ENCODE measurements at places on chromosomes 12 and 14.

DNA sequence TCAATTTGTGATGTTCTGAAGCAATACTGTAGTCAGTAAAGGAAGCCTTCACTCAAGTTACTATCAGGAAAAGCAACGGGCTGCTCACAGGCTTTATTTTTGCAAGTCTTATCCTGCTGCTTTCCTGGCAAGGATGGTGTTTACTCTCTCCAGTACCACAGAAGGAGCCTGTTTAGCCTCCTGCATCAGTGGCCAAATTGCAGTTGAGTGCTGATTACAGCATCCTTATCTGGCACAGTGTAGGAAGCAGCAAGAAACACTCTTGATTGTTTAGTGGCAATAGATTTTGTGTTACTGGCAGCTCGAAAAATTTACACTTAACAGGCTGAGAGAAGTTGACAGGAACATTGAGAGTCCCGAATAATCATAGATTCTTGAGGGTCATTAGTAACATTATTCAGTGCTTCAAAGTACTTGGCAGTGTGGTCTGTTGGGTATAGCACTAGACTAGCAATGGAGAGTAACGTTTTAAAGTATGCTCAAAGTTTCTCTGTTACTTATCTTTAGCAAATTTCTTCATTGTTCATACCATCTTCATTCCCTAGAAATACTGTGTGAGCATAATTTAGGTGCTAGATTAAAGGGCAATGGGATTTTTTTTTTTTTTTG, 11.7 kb downstream of the TULP3 start:
- no peak for DNase-seq

DNA sequence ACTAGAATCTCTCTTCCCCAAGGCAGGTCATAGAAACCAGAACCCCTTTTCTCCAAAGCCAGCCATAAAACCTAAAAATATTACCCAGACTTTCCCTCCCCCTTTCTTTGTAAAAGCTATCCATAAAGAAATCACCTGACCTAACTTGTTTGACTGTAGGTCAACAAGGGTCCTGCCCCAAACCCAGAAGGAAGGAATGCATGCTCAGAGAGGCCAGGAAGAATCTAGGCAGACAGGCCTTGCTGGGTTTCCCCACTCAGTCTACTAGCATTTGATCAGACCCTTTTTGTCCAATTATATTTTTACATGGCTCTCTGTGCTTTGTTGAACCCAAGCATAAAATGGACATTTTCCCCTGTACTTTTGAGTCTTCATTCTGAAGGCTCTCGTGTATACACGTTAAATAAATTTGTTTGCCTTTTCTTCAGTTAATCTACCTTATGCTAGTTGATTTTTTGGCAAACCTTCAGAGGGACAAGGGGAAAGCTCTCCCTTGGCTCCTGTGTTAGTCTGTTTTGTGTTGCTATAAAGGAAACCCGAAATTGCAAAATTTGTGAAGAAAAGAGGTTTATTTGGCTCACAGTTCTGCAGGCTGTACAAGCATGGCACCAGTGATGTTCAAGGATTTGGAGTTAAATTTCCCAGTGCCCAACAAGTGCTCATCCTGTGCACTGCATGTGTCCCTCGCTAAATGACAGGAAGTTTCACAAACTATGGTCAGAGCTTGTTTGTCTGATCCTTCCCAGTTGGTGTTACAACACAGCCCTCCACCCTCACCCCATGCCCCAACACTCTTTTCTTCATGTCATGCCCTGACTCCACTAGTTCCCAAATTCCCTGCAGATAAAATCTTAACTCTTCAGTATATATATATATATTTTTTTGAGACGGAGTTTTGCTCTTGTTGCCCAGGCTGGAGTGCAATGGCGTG, 14.2 kb upstream of the RASSF3 start:
- no peak for DNase-seq

DNA sequence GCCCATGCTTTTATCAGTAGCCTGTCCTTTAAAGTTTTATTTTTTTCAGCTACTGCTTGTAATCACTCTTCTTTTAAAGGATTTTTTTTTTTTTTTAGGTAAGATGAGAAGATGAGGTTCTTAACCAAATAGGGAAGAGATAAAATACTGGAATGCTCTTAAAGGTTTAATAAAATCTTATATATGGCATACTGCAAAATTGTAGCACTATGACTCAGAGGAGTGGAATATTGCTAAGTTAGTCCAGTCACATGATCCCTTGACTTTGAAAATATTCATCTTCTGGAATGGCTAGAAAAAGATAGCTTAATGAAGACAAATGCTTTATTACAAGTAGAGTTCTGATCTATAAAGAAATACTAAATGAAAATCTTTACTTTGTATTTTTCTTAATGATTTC, 116.6 kb downstream of the NAV3 start:
- no peak for DNase-seq

- no peak for DNase-seq
These were observed 27.5 kb upstream of the GSG1 start for GRCh38 chr12:13130981-13131380.

- DNase-seq: no peak
These were observed 121.3 kb downstream of the KCNMB4 start for GRCh38 chr12:70487440-70487839.

DNA sequence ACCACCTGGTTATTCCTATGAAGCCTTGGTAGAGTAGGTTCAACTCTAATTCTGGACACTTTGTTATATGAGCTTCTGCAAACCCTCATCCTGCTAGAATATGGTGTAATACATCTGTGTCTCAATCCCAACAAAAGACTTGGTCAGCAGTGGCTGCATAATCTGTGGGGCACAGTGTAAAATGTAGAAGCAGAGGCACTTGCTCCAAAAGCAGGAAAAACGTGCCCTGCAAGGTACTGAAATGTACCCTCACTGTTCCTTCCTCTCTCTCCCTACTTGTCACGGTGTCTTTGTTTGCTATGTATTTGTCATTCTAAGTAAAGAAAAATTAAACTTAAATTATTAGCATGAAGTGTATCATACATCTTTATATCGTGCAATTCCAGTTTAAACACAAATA, 267.9 kb downstream of the BCL11B start:
- no peak for DNase-seq

- DNase-seq: no peak
These were observed 26.8 kb downstream of the FLVCR2 start for GRCh38 chr14:75604979-75605851.

DNA sequence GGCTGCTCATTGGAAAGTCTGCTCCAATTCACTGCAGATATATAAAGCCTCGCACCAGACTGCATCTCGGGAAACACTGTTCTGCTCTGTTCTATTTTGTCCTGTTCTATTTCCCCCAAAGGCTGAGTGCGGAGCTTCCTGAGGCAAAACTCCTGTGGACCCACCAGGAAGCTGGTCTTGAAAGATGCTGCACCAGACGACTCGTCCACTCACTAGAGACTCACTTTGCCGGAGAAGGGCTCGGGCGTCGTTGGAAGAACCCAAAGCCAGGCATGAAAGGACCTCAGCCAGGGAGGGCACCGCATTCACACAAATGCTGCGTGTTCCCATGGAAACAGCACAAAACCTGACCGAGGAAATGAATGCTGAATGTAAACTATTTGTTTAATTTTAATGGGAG, 331.2 kb upstream of the SFSWAP start:
- no peak for DNase-seq

- no peak for DNase-seq
These were observed 57.2 kb downstream of the SYNE2 start for GRCh38 chr14:63909984-63910383.

DNA sequence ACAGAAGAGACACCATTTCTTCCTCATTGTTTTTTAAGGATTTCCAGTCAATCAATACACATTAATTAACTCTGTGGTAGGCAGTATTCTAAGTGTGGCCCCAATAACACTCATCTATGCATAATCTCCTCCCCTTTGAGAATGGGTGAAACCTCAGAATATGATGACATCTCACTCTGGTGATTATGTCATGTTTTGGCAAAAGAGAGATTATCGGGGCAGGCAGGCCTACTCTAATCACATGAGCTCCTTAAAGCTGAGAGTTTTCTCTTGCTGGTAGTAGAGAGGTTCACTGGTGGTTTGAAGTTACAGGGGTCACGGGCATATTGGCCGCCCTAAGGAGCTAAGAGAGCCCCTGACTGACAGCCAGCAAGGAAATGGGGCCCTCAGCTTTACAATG, 7.1 kb upstream of the LGMN start:
- DNase-seq: no peak

GRCh38 chr14:81068176-81068782, 112.9 kb downstream of the TSHR start:
- DNase-seq: no peak

DNA sequence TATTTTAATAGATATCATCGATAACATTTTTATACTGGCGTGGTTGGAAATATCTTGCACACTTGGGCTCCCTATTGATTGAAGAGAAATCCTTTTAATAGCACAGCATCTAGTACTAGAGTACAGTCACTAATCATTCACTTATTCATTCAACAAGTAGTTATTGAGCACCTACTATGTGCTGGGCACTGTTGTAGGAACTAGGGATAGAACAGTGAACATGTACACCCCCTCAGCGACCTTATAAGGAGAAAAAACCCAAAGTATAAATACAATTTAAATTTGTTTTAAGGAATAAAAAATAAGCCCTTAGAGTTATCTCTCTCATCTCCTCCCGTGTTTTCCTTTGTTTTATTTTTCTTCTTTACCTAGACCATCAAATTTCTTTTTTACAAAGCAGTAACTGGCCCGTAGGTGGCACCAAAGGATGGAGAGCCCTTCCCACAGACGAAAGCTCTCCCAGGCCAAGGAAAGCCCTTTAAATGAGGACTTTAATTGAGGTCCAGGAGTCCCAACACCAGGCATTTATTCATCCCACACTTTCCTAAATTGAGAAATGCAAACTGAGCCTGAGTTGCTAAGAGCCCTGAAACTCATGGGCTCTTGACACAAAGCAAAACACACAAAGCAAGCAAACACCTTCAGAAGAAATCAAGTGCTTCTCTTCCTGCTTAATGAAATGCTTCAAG, 29.0 kb downstream of the PEBP1 start:
- no peak for DNase-seq

DNA sequence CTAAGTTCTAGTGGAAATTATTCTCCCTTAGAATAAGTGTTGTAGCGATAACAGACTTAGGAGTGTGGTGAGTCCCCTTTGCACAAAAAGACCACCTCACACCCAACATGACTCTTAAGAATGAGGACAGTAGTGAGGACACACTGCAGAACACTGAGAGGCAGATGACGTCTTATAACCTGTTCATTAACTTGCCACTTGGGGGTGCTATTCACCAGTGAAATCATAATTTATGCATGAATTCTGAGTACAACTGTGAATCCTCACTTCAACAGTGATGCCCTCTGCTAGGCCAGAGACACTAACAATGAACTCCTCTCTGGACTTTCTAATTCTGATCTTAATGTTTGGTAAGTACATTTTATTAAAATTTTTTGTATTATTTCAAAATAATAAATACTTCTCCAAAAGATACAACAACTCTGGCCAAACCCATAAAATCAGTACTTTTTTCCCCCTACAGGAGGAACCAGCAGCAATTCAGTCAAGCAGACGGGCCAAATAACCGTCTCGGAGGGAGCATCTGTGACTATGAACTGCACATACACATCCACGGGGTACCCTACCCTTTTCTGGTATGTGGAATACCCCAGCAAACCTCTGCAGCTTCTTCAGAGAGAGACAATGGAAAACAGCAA, 274.7 kb downstream of the DAD1 start:
- DNase-seq: no peak

DNA sequence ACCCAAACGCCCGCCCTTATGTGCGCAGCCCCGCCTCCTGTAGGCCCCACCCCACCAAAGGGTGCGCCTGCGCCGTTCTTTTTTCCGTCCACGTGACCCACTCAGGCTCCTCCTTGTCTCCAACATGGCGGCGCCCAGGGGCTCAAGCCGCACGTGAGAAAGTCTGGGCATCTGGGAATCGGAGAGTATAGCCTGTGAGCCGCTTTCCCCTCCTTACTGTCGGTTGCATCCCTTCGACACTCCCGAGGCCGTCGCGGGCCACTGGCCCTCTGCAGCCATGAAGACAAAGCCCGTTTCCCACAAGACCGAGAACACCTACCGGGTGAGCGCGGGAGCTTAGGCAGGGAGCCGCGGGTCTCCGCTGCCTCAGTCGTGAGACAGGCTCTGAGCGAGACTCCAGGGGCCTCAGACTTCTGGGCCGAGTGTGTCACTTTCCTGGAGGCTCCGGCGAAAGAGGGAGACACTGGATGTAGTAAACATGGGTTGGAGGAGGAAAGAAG, at the start of gene UTP20:
UTP20 (plus strand) TSS at position 100 of the 500 bp plus-strand sequence; CDS start at position 278, 178 bp downstream.
- peak; percentile 88 for DNase-seq

- peak; percentile 75 for DNase-seq
These were observed at the start of gene COQ10A for GRCh38 chr12:56266693-56267442. Gene COQ10A, plus strand, starts transcription at chr12:56266942. Its CDS starts 177 bp downstream, at chr12:56267119.

GRCh38 chr14:88470542-88471440, 84.0 kb downstream of the PTPN21 start:
- no peak for DNase-seq

GRCh38 chr14:34180434-34180833, 229.6 kb upstream of the EGLN3 start:
- DNase-seq: no peak

GRCh38 chr12:75525263-75525662, 13.9 kb upstream of the KRR1 start:
- DNase-seq: no peak

DNA sequence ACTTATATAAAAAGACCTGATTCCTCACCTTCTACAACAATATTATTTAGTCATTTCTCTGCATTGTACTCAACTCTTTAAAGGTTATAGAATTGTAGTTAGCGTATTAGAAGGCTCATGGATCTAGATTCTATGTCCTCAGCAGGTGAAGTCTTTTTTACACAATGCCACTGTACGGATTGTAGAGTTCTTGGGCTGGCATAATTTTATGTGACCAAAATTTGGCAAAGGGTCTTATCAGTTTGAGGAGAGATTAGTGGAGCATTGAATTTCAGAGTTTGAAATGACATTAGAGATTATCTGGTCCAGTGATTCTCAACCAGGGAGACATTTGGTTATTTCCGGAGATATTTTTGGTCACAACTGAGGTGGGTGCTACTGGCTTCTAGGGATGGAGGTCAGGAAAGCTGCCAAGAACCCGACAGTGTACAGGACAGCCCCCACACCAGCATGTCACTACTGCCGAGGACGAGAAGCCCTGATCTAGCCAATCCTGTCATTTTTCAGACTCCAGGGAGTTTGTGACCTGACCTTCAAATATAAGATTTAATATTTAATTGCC, 63.9 kb downstream of the BICD1 start:
- no peak for DNase-seq

DNA sequence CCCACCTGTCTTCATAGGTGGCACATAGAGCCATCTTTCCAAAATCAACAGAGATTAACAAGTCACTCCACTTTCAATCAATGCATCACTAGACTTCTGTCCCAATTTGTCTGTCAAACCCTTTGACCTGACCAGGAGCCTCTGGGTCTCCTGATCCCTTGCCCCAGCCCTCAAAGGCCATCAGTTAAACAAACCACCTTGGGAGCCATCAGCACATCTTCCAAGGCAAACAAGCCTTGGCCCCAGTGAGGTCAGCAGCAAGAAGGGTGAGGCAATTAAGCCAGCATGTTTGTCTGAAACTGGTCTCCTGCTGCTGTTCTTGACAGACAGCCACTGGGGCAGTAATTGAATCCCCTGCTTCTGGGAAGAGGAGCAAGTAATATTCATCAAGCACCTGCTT, 742.8 kb upstream of the TBX3 start:
- DNase-seq: no peak

- no peak for DNase-seq
These were observed 2.4 kb downstream of the GZMH start for GRCh38 chr14:24607081-24607480.

GRCh38 chr12:109573914-109574244, 285 bp downstream of the MVK start:
- DNase-seq: no peak

- peak; percentile 39 for DNase-seq
These were observed 798 bp upstream of the RASAL1 start for GRCh38 chr12:113136128-113136989.

Measured in stimulated activated CD8-positive, alpha-beta memory T cell treated with anti-CD3 and anti-CD28 coated beads, Interleukin-4, amount 100 ng/mL, for 24 hours (primary cell).